ENCODE measurements at places on chromosomes 12 and 14.
A peak's percentile ranks its signal among the peaks of the same experiment; 100 is the strongest.

GRCh38 chr12:49369411-49370145 is 2.3 kb downstream of the SPATS2 start:
- DNase-seq = peak; percentile 63

- no peak for DNase-seq
Observed at GRCh38 chr12:103952497-103952896, 13.2 kb upstream of the TDG start.

DNA sequence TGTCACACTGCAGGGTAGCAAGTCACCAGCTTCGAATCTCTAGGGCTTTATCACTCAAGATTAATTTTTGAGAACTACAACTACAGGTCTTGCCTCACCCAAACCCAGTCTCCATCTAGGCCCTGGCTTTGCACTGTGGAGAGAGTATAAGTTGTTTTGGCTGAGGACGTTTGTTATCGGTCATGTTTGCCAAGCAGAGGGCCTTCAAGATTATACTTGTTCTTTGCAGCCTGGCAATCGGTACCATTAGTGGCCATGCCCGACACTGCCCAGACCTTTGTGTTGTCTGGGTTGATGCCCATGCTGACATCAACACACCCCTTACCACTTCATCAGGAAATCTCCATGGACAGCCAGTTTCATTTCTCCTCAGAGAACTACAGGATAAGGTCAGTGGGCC is 25.7 kb downstream of the ARG2 start:
- no peak for DNase-seq

GRCh38 chr12:89927226-89927698 is 218.6 kb upstream of the ATP2B1 start:
- DNase-seq = no peak

GRCh38 chr12:41835556-41835955 is 309.1 kb downstream of the GXYLT1 start:
- DNase-seq = no peak

DNA sequence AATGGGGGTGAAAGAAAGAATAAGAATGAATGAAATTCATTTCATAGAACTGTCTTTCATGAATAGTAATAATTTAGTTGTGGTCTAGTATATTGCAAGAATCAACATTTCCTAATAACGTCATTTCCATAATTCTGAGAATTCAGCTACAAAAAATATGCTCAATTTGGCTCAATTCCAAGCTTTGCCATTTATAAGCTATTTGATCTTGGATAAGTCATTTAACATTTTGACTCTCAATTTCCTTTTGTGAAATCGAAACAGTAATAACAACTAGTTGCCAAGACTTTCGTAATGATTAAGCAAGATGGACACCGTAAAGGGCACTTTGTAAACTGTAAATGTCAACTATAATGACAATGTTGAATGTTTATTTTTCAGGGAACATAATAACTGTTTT is 18.1 kb downstream of the NOS1 start:
- no peak for DNase-seq

GRCh38 chr14:22852599-22852939 is 16.2 kb downstream of the MMP14 start:
- no peak for DNase-seq

GRCh38 chr12:9632766-9633165 is 25.1 kb upstream of the KLRB1 start:
- DNase-seq = no peak

DNA sequence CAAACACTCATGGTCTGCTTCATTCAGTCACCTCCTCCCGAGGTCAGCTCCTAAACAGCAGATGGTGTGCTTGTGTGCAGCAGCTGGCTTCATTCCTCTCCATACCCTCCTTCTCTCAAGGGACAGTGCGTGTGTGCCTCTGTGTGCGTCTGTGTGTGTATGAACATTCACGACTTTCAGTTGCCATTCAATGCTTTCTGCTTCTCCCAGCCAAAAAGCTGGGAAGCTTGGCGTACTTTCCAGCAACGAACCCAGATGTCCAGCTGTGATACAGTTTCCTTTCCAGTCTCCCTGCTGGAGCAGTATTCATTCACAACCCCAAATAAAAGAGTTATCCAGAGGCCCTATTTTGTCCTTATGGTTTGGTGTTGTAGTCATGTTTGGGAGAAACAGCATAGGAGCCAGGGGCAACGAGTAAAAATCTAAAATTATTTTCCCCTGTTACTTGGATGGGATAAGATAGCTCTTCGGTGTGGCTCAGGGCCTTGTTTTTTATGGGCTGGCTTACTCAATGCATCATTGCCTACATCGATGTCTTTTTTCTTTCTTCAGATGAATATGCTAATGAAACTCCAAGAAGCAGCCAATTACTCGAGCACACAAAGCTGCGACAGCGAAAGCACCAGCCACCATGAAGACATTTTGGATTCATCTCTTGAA is 379.3 kb downstream of the NAV3 start:
- no peak for DNase-seq

DNA sequence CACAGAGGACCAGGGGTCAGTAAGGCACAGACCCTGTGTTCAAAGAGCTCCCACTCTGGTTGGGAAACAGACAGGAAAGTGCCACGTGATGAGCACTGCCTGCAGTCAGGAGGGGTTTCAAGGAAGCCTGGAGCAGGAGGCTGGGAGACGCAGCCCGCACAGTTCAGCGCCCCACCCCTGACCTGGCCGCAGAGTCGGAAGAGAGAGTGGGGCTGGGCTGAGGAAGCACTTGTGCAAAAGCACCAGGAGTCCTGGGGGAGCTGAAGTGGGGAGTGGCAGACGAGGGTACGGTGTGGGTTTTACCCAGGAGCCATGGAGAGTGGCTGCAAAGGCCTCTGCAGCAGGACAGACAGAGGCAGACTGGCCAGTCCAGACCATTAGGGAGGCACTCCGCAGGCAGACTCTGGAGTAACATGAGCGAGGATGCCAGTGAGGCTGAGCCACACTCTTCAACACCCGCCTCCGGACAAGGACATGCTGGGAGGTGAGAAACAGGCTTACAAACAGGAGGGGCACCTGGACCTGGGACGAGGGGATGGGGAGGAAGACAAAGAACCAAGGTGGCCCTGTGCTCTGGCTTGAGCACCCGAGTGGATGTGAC is 85.7 kb upstream of the GPR68 start:
- no peak for DNase-seq

- no peak for DNase-seq
Observed at GRCh38 chr14:98957211-98958047, 314.6 kb downstream of the BCL11B start.

DNA sequence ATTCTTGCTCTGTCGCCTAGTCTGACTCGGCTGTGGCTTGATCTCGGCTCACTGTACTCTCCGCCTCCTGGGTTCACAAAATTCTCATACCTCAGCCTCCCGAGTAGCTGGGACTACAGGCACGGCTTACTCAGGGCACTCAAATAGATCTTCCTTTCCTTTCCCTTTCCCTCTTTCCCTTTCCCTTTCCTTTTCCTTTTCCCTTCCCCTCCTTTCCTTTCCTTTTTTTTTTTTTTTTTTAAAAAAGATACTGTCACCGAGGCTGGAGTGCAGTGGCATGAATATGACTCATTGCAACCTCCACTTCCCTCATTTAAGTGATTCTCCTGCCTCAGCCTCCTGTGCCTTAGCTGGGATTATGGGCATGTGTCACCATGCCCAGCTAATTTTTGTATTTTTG is 86.0 kb downstream of the AEBP2 start:
- no peak for DNase-seq

DNA sequence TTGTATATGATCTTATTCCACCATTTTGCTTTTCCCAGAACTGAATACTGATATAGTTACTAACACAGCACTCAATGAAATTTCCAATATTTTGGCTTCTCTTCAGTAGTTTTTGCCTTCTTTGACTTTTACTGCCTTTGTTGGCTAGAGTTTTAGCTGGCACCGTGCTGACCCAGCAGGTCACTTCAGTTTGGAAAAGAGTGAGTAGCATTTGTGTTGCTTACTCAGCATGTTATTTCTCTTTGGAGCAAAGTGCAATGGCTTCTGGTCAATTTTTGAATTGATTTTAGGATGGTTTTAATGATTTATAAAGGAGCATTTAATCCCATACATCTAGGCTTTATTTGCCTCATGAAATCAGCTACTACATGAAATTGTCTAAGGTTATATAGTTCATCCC is 119.2 kb downstream of the ETNK1 start:
- DNase-seq = no peak

DNA sequence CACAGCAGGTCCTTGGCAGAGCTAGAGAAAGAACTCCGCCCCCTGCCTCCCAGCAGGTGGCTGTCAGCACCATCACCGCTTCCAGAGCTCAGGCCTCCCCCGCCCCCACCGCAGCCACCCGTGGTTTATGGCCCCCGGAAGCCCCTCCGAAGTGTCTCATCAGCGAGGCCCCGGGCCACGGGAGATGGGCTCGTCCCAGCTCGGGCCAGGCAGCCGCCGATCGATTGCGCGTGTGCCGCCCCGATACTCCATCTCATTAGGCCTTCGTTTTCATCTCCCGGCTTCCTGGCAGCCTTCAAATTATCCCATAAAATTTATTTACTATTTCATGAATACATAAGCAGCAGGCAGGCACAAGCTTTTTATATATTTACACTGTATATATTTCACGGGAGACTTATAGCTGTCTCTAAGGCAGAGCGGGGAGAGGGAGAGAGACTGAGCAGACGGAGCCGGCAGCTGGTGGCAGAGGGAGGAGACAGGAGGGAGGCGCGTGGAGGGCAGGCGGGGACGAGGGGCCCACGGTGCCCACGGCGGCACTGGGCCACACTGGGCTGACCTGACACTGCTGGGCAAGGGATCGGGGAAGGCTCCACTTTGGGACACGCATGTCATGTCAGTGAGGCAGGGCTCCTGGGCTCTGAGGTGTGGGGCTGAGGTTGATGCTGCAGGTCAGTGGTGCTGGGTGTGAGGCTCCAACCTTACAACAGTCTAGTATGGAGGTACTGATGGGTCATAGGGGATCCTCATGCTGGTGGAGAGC is 241.2 kb downstream of the RBM19 start:
- DNase-seq = no peak

DNA sequence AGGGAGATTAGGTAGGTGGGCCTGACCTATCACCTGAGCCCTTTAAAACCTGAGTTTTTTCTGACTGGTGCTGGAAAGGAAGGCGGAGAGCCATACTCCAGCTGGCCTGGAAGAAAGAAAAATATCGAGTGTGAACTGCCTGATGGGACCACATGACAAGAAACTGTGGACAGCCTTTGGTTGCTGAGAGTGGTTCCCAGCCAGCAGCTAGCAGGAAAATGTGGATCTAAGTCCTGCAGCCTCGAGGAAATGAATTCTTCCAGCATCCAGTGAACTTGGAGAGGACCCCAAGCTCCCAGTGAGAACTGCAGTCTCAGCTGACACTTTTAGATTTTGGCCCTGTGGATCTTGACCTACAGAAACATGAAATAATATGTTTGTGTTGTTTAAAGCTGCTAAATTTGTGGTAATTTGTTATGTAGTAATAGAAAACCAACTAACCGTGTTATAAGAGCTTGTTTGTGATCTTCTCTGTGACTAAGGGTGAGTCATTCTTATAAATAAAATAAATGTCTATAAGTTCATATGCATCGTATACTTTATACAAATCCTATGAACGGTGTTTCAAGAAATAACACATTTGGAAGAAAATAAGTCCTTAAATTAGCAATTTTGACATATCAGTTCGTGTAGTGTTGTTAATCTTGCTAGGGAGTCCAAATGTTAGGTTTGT is 359.6 kb downstream of the BMP4 start:
- DNase-seq = no peak

DNA sequence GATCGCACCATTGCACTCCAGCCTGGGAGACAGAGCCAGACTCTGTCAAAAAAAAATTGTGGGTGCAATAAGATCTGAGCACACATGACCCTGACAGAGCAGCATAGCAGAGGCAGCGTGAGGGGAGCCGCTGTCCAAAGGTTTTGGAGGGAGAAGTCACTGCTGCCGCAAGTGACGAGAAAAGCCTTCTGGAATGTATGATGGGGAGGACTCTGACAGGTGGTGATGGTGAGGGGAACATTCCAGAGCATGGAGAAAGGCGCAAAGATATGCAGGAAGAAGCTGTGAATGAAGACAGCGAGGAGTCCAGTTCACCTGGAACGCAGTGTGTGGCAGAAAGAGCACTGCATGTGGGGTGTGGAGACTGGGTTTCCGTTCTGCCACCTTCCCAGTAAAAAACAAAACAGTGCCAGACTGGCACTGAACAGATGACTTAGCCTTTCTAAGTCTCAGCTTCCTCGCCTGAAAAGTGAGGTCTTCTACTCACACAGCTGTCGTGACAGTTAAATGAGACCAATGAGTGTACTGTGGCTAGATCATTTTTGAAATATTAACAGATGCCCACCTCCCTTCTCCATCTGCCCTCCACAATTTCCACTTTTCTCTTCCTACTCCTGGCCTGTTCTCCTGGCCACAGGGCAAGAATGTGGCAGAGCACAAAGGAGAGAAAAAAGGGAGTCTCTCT is 53.4 kb upstream of the PTHLH start:
- no peak for DNase-seq

DNA sequence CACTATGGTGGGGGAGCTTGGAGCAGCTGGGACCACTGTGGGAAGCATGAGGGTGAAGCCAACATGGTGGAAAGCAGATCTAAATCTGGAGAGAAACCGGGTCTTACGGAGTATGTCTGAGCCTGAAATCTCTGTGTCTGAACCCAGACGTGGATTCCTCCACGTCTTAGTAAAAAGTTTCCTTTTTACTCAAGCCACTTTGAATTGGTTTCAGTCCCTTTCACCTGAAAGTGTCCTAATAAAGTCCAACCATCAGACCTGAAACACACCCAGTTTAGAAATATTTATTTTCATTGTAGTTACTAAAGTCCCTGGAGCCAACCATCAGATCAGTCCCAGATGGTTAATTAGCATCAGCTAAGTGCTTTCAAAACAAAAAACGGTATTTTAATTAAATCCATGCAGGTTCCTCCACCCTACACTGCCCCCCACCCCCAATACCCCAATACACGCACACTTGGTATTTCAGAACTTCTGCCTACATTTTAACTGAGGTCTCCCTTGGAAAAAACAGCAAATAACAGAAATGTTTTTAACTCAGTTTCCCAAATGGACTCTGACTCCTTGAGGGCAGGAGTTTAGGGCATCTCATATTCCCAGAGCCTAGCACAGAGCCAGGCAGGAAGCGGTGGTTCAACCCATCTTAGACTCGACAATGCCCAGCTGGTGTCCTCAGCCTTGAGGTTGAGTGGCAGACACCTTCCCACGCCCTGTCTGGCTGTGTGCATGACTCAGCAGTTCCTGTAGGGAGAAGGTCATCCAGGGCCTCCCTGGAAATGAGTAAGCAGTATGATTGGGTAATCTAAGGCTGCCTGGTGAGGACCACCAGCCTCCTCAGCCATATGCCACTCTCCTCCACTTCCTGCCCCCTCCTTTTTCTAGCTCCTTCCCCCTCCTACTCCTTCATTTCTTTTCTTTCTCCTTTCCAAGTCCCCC is 175.8 kb downstream of the TTC8 start:
- DNase-seq = peak; percentile 67

DNA sequence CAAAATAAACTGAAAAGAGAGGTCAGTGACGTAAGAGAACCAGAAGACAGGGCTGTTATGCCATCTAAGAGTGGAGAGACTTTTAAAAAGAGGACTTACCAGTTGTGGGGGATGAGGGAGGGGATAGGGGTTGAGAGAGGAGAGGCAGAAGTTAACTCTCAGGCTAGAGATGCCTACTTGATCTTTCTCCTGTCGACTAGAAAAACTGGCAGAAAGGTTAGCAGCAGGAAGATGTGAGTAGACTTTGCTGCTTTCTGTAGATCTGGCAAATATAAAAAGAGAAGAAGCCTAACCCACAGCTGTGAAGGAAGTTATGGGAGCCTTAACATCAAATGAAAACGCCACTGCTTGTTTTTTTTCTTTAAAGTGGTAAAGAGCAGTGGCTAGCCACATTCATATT is 10.7 kb downstream of the CREBL2 start:
- no peak for DNase-seq
